ENCODE measurements at places on chromosomes 4 and X. TPM values are rescaled to one million over a fixed set of nuclear protein-coding genes. Genes with fewer than 3 reads are reported as not detected.

HTN3 gene
- not detected for total RNA-seq

FGF13 gene
- total RNA-seq, result 1.5 TPM

SLC25A43 gene
- total RNA-seq, result 29.3 TPM

CSAG1 gene
- total RNA-seq, result not detected

CENPVL1 gene
- not detected for total RNA-seq

CENPI gene
- 2.5 TPM for total RNA-seq

AFP gene
- total RNA-seq, result not detected

SCARB2 gene
- total RNA-seq, result 164 TPM

BEX5 gene
- total RNA-seq, result not detected

GRCh38 chr4:7703688-7704087 is 236.0 kb downstream of the AFAP1 start:
- no peaks in the 10 kb centered on the region for H3K27me3 ChIP-seq
- no peak for DNase-seq
- H3K36me3 ChIP-seq, result no peaks in the 10 kb centered on the region
- H3K27ac ChIP-seq, result no peak overlapping the region

- peak overlapping the region; percentile 9 for H3K4me3 ChIP-seq
- H3K4me1 ChIP-seq, result no peaks in the 10 kb centered on the region
Measured at GRCh38 chr4:64158648-64159326, 250.5 kb downstream of the TECRL start.

DNA sequence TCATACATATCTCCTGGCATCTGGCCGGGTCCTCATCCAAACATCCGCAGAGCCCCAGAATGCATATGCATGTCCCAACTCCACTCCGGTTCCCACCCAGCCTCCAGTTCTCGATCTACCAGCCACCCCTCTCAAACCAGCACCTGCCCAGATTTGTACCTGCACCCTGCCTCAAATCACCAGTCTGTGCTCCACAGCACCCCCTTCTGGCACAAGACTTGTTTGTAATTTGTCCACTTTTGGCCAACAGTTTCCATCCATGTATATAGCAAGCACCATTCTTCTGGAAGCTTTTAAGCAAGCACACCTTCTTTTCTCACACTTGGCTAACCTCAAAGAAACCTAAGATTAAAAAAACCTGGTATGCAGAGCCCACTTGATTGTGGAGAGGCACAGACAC is 644.1 kb downstream of the MID1IP1 start:
- H3K36me3 ChIP-seq, result no peaks in the 10 kb centered on the region
- no peaks in the 10 kb centered on the region for H3K4me1 ChIP-seq
- DNase-seq, result no peak

- no peaks in the 10 kb centered on the region for H3K27me3 ChIP-seq
- no peak overlapping the region for H3K4me3 ChIP-seq
- H3K4me1 ChIP-seq, result no peaks in the 10 kb centered on the region
- DNase-seq, result peak; percentile 14
Measured at GRCh38 chr4:8314691-8315255, 45.2 kb downstream of the HTRA3 start.

DNA sequence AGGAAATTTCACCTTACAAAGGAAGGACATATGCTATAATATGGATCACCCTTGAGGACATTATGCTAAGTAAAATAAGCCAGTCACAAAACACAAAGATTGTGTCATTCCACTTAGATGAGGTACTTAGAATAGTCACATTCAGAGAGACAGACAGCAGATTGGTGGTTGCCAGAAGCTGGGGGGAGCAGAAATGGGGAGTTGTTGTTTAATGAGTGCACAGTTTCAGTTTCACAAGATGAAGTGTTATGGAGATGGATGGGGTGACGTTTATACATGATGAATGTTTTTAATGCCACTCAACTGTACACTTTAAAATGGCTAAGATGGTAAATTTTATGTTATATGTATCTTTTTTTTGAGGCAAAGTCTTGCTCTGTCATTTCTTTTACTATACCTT is 14.8 kb upstream of the SPON2 start:
- no peak for DNase-seq
- H3K4me3 ChIP-seq, result no peak overlapping the region

DNA sequence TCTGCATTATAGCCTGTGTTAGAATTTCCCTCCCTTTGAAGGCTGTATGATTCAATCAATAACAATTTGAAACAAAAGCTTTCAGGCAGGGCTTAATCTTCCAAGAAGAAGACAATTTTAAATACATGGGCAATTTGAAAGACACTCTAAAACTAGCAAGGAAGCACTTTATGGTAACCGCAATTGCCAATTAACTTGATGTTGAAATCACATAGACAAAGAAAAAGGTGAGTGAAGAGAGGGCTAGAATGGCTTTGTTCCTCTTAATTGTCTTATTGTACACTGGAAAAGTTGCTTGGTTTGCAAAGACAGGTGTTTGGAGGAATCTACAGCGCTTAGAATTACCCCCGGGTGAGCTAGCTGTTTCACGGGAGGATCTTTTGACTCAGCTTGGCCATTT is 74.4 kb upstream of the PRKX start:
- no peaks in the 10 kb centered on the region for H3K4me1 ChIP-seq
- no peaks in the 10 kb centered on the region for H3K36me3 ChIP-seq
- H3K27me3 ChIP-seq, result no peaks in the 10 kb centered on the region
- DNase-seq, result no peak

- H3K27ac ChIP-seq, result no peak overlapping the region
- no peak overlapping the region for H3K4me3 ChIP-seq
- no peaks in the 10 kb centered on the region for H3K36me3 ChIP-seq
- H3K4me1 ChIP-seq, result no peaks in the 10 kb centered on the region
- no peaks in the 10 kb centered on the region for H3K27me3 ChIP-seq
Measured at GRCh38 chr4:186902361-186902760, 178.7 kb upstream of the FAT1 start.

- no peaks in the 10 kb centered on the region for H3K4me1 ChIP-seq
- H3K36me3 ChIP-seq, result no peaks in the 10 kb centered on the region
- H3K27me3 ChIP-seq, result no peaks in the 10 kb centered on the region
Measured at GRCh38 chr4:21890231-21890630, 58.3 kb downstream of the KCNIP4 start.

DNA sequence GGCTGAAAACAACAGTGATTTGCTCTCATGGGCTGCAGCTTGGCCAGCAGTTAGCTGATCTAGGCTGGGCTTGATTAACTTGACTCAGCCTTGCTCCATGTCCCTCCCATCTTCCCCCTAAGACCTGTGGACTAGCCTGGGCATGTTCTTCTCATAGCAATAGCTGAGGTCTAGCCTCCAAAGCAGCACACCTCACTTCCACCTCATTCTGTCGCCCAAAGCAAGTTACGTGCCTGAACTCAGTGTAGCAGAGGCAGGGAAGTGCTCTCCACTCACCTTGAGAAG is 62.2 kb downstream of the EVC start:
- DNase-seq, result no peak
- H3K4me1 ChIP-seq, result no peaks in the 10 kb centered on the region
- no peak overlapping the region for H3K4me3 ChIP-seq
- H3K27me3 ChIP-seq, result no peaks in the 10 kb centered on the region

GRCh38 chr4:1248245-1249147 is at the start of gene CTBP1:
Gene CTBP1 (minus strand): TSS chr4:1249130. CDS start chr4:1241331, 7,799 bp downstream.
- no peaks in the 10 kb centered on the region for H3K27me3 ChIP-seq
- peaks cover 33% of the 10 kb centered on the region for H3K4me1 ChIP-seq
- H3K4me3 ChIP-seq, result peak within 1 kb of the TSS; percentile 91
- peak within 1 kb of the TSS; percentile 98 for H3K27ac ChIP-seq

- DNase-seq, result no peak
- no peak overlapping the region for H3K4me3 ChIP-seq
- no peaks in the 10 kb centered on the region for H3K4me1 ChIP-seq
- no peaks in the 10 kb centered on the region for H3K36me3 ChIP-seq
- H3K27me3 ChIP-seq, result no peaks in the 10 kb centered on the region
Measured at GRCh38 chrX:110692866-110693265, 102.8 kb downstream of the CHRDL1 start.

DNA sequence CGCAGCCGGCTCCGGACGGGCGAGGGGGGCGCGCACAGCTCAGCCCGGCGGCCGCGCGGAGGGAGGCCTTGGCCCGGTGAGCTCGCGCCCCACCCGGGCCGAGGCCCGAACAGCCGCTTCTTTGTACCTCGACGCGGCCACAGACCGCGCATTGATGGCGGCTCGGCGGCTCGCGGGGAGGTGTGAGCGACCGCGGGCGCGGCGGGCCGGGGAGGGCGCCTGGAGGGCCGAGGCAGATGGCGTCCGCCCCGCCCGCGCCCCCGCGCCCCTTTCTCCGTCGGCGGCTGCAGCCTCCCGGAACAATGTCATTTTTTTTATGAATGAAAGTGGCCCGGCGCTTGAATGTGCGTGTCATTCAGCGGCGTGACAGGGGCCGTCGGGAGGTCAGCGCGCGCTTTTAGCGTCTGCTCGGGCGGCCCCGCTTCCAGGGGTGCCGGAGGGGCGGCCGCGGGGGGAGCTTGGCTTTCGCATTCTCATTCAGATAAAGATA is 1.8 kb downstream of the FGFR3 start:
- no peak for DNase-seq
- peak overlapping the region; percentile 75 for H3K27ac ChIP-seq
- no peaks in the 10 kb centered on the region for H3K36me3 ChIP-seq

GRCh38 chr4:25978327-25978726 is 64.3 kb downstream of the SMIM20 start:
- no peaks in the 10 kb centered on the region for H3K4me1 ChIP-seq
- DNase-seq, result no peak
- H3K27me3 ChIP-seq, result no peaks in the 10 kb centered on the region
- H3K4me3 ChIP-seq, result no peak overlapping the region
- no peak overlapping the region for H3K27ac ChIP-seq

GRCh38 chrX:154059231-154059630 is 38.3 kb downstream of the MECP2 start:
- no peaks in the 10 kb centered on the region for H3K27me3 ChIP-seq
- no peaks in the 10 kb centered on the region for H3K4me1 ChIP-seq
- no peak overlapping the region for H3K27ac ChIP-seq
- DNase-seq, result no peak

GRCh38 chrX:129631849-129632248 is 22.9 kb downstream of the APLN start:
- H3K4me3 ChIP-seq, result no peak overlapping the region
- no peaks in the 10 kb centered on the region for H3K4me1 ChIP-seq
- no peak for DNase-seq
- H3K36me3 ChIP-seq, result no peaks in the 10 kb centered on the region
- H3K27me3 ChIP-seq, result no peaks in the 10 kb centered on the region

- no peak overlapping the region for H3K27ac ChIP-seq
- peaks cover 9% of the 10 kb centered on the region for H3K4me1 ChIP-seq
- H3K4me3 ChIP-seq, result no peak overlapping the region
- no peak for DNase-seq
- H3K36me3 ChIP-seq, result no peaks in the 10 kb centered on the region
- no peaks in the 10 kb centered on the region for H3K27me3 ChIP-seq
Measured at GRCh38 chrX:132482632-132483031, 6.2 kb downstream of the MBNL3 start.

DNA sequence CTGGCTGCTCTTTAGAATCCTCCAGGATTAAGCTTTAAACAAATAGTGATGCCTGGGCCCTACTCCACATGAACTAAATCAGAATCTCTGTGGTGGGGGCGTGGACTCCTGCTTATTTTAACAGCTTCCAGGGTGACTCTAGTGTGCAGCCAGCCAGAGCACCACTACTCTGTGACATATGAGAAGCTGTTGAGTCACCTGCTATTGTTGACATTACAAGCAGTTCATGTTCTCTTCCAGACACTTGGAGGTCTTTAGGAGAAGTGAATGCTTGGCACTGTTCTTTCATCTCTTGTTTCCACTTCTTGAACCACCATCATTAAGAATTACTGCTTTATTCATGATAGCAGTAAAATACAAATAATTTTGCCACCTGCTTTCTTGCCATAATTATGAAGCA is 426 bp upstream of the C4orf51 start:
- no peak overlapping the region for H3K4me3 ChIP-seq
- H3K36me3 ChIP-seq, result no peaks in the 10 kb centered on the region
- no peaks in the 10 kb centered on the region for H3K27me3 ChIP-seq
- H3K27ac ChIP-seq, result no peak overlapping the region
- DNase-seq, result no peak

- H3K27ac ChIP-seq, result no peak overlapping the region
- H3K4me1 ChIP-seq, result no peaks in the 10 kb centered on the region
- H3K4me3 ChIP-seq, result no peak overlapping the region
- no peaks in the 10 kb centered on the region for H3K36me3 ChIP-seq
- DNase-seq, result no peak
Measured at GRCh38 chr4:9944431-9945425, 76.6 kb downstream of the SLC2A9 start.

DNA sequence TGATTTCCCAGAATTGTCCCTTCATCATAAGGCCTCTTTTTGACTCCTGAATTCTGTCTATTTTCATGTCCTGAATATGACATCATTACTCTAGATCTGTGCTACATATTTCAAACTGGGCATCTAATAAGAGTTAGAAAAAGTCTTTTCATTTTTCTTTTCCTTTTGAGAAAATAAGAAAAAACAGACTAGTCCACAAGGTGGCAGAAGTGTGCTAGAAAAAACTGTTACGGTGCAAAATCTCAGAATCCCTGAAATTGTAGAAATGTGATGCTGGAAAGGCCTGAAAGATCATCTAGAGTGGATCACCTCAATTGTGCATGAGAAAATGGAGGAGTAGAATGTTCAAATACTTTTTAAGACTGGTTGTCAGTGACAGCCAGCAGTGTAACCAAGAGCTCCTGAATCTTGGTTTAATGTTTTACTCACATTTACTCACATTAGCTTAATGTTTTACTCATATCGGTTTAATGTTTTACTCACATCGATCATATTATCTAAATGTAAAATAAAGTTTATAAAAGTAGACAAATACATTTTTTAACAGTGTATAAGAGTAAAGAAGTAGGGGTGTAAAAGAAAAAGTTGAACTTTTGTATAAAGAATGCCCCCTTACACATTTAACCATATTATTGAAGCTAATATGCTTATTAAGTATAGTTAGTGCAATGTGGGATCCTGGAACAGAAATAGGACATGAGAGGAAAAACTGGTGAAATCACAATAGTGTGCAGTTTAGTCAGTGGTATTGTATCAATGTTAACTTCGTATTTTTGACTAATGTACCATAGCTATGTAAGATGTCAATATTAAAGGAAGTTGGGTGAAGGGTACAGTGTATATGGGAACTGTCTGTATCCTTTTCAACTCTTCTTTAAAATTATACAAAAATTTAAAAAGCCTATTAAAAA is 15.2 kb downstream of the ASB11 start:
- H3K4me1 ChIP-seq, result no peaks in the 10 kb centered on the region
- DNase-seq, result no peak
- H3K27ac ChIP-seq, result peak overlapping the region; percentile 5
- no peaks in the 10 kb centered on the region for H3K36me3 ChIP-seq

DNA sequence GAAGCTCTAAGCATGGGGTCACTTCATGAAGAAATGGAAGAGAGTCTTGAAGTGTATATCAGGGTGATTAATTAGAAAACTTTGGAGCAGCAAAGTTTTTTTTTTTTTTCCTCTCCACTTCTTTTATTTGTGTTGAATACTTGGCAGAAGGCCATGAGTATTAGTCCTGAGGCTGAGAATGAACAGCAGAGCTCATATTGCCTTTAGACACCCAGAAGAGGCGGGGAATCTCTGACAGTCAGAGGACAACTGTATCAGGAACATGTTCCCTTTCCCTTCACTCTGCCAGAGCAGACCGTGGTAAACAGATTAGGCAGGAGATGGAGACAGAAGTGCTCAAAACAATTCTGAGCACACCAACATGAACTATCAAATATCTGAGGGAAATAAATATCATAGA is 300.9 kb downstream of the FAM47A start:
- H3K27ac ChIP-seq, result no peak overlapping the region
- H3K4me1 ChIP-seq, result no peaks in the 10 kb centered on the region
- no peaks in the 10 kb centered on the region for H3K36me3 ChIP-seq
- DNase-seq, result no peak

Measured in Peyer's patch (tissue), 4 donors.